ENCODE measurements at places on chromosomes 11 and 22.

DNA sequence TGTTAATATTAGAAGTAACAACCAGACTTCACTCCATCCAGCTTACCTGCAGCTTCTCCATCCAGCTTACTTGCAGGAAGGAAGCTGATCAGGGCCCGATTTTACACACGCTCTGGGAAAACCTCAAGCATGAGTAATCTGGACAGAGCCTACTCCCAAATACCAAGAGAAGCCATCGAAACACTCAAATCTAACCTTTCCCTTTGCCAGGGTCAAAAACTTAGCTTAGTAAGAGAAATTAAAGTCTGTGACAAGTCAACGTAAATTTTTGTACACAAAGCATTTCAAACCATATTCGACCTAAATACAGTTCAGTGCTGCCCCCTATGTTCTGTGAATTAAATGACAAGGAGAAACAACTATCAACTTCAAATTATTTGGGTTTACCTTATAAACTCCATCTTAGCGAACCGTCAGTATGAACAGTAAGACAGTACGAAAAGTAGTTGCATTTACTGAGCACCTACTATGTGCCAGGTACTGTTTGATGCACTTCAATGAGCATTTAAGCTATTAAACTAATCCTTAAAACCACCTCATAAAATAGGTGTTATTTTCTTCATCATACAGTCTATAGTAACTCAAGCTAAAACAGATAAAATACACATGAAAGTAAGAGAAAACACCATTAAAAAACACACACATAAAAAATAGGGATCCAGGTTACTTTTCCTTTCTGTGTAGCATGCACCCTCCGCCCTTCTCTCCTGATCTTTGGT is 36.9 kb downstream of the ARFGAP3 start:
- DNase-seq: peak; percentile 28

GRCh38 chr11:75582895-75583717 is 21.1 kb downstream of the SERPINH1 start:
- peak; percentile 73 for DNase-seq

DNA sequence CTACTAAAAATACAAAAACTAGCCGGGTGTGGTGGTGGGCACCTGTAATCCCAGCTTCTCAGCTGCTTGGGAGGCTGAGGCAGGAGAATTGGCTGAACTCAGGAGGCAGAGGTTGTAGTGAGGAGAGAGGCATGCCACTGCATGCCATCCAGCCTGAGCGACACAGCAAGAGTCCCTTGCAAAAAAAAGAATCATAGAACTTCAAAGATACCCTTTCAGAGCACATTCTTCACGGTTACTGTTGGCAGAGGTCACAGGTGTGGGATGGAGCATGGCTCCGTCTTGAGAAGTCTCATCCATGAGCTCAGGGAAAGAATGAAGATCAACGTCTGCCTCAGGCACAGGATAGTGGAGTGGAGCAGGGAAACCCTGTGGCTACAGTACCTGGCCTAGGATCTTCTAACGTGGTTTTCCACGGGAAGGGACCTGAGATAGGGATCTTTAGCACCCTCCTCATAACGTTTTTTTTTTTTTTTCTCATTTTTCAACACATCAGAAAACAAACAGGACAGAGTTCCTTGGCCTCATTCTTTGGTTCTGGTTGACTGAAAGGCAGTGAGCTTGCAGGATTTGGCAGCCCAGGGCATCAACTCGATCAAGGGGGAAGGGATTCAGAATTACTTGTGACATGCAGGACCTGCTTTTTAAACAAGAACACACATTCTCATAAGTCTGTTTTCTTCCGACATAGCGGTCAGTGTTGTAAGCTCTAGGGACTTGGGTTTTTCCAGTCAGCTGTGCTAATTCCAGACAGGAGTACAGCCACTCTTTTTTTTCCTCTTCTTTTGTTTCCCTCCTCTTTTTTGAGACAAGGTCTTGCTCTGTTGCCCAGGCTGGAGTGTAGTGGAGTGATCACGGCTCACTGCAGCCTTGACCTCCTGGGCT is 22.8 kb downstream of the F2 start:
- no peak for DNase-seq

GRCh38 chr11:79087238-79087960 is 353.4 kb downstream of the TENM4 start:
- DNase-seq: no peak

DNA sequence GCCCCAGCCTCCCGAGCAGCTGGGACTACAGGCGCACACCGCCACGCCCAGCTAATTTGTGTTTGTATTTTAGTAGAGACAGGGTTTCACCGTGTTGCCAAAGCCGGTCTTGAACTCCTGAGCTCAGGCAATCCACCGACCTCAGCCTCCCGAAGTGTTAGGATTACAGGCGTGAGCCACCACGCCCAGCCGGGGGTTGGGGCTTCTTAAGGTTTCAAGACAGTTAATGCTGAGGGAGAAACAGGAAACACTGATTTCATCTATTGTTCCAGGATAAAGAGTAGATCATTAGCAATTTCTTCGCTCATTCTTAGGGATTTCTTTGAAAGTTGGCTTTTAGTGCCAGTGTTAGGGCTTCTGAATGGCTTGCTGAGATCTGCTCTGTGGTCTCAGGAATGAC is 21.2 kb upstream of the CLMP start:
- DNase-seq: no peak

- no peak for DNase-seq
Observed at GRCh38 chr22:37655252-37655563, 3.3 kb upstream of the PDXP start.

DNA sequence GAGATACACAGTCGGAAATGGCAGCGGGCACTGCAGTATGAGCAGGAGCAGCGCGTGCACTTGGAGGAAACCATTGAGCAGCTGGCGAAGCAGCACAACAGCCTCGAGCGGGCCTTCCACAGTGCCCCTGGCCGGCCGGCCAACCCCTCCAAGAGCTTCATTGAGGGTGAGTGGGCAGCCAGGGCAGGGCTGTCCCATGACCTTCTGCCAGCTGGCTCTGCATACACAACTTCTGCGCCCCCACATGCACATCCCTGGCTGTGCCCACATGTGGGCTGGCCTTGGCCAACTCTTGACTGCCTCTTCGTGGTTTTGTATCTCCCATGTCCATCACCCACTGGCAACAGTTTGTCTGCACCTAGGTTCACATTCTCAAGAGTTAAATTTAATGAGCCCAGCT is 81.1 kb downstream of the MORC2 start:
- DNase-seq: no peak

GRCh38 chr11:75450826-75451821 is 18.1 kb upstream of the KLHL35 start:
- no peak for DNase-seq

DNA sequence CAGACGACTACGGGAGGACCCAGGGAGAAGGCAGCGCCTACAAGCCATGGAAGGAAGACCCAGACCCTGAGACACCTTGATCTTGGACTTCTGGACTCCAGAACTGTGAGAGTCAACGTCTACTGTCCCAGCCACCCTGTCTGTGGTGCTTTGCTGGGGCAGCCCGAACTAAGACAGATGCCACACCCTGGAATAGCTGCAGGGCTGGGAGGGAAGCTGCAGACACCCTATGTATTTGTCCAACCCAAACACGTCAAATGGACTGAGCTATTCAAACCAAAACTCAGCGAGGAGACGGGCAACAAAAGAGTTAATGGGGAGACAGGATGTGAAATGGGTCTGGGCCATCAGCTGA is 169.3 kb downstream of the CTTN start:
- DNase-seq: no peak

- DNase-seq: no peak
Observed at GRCh38 chr11:62077132-62077531, 46.7 kb upstream of the INCENP start.

DNA sequence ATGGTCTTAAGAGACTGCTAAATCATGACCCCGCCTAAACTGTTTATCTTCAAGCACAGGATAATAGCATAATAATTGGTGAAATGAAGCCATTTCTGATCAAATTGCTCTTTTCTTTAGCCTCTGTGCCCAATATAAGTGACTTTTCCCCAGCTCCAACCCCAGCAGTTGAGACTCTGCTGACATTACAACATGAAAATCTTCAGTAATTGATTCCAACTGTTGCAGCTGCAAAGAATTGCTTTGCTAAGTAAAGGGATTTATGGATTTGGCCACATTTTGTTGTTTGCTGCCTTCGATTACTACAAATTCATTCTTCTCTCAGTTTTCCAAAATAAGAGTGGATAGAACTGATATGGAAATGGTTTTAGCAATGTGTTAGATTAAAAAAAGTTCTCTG is 576.7 kb upstream of the LRRC4C start:
- no peak for DNase-seq

DNA sequence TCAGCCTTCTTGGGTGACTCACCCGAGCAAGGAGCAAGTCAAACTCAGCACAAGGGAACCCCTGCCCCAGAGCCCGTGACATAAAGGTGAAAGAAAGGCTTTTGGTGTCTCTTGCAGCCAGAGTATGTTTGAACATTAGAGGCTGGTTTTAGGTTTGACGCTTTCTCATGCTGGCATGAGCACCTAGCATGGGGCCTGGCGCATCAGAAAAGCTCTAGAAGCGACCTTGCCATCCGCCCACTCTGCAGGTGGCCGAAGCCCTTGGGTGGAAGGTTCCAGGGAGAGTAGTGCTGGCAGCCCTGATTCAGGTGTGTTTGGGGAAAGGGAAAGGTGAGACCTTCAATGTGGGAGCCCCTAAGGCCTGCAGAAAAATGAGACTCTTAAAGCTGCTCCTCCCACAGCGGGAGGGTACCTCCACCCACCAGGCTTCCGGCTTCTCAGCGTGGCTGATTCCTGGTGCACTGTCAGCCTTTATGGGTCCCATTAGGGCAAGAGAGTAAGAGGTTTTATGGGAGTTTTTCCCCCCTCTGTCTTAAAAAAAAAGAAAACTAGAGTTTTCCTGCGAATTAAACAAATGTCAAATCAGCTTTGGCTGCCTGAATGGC is 88.4 kb downstream of the GRIK4 start:
- DNase-seq: peak; percentile 44

DNA sequence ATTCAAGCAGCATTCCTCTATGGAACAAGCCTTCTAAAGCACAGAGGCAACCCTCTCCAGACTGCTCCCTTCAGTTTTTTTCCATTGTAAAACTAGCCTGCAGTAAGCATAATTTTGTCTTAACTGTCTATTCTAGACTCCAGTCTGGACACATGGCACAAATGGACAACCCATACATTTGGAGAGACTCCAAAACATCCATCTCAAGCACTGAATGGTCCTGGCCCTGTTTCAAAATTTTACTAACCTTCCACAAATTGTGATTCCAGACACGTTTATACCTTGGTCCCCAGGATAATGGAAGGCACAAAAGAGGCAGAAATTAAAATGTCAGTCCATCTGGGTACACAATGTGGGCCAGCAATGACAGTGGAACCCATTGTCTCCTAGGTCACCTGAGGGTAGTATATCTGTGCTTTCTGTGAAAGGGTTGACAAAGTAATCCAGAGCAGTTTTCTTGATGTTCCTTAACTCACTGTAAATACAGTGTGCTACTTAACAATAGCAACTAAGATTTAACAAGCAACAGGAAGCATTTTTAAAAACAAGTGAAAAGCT is 16.2 kb upstream of the SESN3 start:
- DNase-seq: no peak

- DNase-seq: no peak
Observed at GRCh38 chr11:15589070-15589626, 474.4 kb downstream of the INSC start.

GRCh38 chr11:24635588-24636290 is 138.9 kb downstream of the LUZP2 start:
- DNase-seq: no peak

GRCh38 chr11:20249796-20250195 is 89.5 kb upstream of the DBX1 start:
- DNase-seq: no peak

GRCh38 chr11:118851970-118852369 is 31.7 kb upstream of the CXCR5 start:
- DNase-seq: no peak

- no peak for DNase-seq
Observed at GRCh38 chr11:123457187-123457770, 27.2 kb downstream of the GRAMD1B start.

GRCh38 chr11:10594407-10594806 is 25.9 kb upstream of the LYVE1 start:
- no peak for DNase-seq

DNA sequence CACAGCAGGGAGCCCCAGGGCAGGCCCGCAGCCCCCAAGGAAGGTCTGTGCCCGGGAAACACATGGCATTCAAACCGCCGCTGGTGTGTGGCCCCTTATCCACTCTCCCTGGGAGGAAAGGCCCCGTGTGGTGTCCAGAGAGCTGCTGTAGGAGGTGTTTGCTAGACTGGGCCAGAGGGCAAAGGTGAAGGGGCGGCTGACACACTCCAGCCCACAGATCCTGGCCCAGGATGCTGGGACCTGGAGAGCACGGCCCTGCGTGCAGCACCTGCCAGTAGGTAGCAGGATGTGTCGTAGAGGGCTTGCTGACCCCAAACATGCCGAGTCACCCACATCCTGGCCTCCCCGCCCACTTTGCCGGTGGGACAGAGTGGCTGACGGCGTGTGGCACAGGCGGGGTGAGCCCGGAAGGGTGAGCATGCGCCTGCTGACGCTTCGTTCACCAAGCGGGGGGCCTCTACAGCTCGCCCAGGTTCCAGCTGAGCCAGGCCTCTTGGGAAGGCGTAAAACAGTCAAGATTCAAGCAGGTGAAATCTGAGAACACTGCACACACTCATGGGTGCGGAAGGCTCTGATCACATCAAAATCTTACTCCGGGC is 11.0 kb downstream of the OSBPL5 start:
- DNase-seq: no peak

- DNase-seq: no peak
Observed at GRCh38 chr11:11550534-11550933, 71.3 kb downstream of the GALNT18 start.

GRCh38 chr22:23751441-23751996 is 607 bp upstream of the ZNF70 start:
- no peak for DNase-seq

DNA sequence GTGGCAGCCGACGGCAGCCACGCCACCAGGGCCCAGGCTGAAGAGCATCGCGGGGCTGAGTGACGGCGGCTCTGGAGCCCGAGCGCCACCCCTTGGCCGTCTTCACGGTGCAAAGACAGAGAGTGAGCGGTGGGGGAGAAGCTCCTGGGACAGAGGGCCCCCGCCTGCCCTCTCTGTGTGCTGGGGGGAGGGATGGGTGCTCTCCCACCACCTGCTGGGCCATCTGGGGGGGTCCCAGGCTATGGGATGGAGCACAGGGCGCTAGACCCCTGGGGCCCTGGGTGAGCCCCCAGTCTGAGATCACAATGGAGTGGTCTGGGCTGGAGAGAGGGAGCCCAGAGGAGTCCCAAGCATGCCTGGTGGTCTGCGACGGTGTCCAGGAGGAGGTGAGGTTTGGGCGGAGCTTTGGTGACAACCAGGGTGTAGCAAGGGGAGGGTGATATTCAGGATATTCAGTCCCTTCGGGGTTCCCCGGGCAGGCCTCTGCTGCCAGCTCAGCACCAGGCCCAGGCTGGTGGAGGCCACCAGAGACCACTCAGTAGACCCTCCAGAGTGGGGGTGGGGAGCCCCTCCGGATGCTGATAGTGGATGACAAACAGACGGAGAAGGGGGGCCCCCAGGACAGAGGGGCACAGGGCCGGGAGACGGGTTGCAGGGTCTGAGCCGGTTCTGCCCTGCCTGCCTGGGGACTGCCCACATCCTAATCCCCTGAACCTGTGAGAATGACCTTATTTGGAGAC is 78.1 kb upstream of the PRR5 start:
- DNase-seq: no peak

- peak; percentile 59 for DNase-seq
Observed at GRCh38 chr11:17572359-17572690, 25.3 kb downstream of the OTOG start.

Data from large intestine (tissue), 12 donors.